ENCODE measurements at places on chromosomes 13 and 19. TPM values are rescaled to one million over a fixed set of nuclear protein-coding genes. Genes with fewer than 3 reads are reported as not detected.
A peak's percentile ranks its signal among the peaks of the same experiment; 100 is the strongest.

Gene CEACAM7
- not detected for total RNA-seq

Gene LILRA1
- not detected for total RNA-seq

Gene NCCRP1
- total RNA-seq = 0.61 TPM

Gene SELENOV
- 9.9 TPM for total RNA-seq

Gene ZNF426
- total RNA-seq = 24.5 TPM

Gene CEACAM3
- total RNA-seq = not detected

Gene C19orf81
- 10.4 TPM for total RNA-seq

GRCh38 chr19:53333066-53333462 lies 485 bp upstream of the ZNF845 start:
- peaks cover 4% of the 10 kb centered on the region for H3K27me3 ChIP-seq
- H3K36me3 ChIP-seq = peaks cover 22% of the 10 kb centered on the region
- peak overlapping the region; percentile 71 for H3K27ac ChIP-seq
- peak; percentile 75 for DNase-seq
- peak overlapping the region; percentile 90 for H3K4me3 ChIP-seq

- H3K4me3 ChIP-seq = peak overlapping the region; percentile 84
- H3K27ac ChIP-seq = no peak overlapping the region
- H3K27me3 ChIP-seq = peaks cover 19% of the 10 kb centered on the region
- no peak for DNase-seq
- H3K36me3 ChIP-seq = no peaks in the 10 kb centered on the region
- H3K4me1 ChIP-seq = peaks cover 7% of the 10 kb centered on the region
These were observed 1.7 kb downstream of the KLF5 start for GRCh38 chr13:73060251-73061160.

- no peak overlapping the region for H3K27ac ChIP-seq
- H3K36me3 ChIP-seq = no peaks in the 10 kb centered on the region
- no peak for DNase-seq
- H3K4me1 ChIP-seq = no peaks in the 10 kb centered on the region
- peaks cover 3% of the 10 kb centered on the region for H3K27me3 ChIP-seq
- no peak overlapping the region for H3K4me3 ChIP-seq
These were observed 12.8 kb downstream of the RGCC start for GRCh38 chr13:41470196-41470595.

Data from glutamatergic neuron (in vitro differentiated cells).